ENCODE measurements at places on chromosomes 3 and 15.

GRCh38 chr15:25852661-25853524 is 10.2 kb downstream of the ATP10A start:
- DNase-seq, result no peak

DNA sequence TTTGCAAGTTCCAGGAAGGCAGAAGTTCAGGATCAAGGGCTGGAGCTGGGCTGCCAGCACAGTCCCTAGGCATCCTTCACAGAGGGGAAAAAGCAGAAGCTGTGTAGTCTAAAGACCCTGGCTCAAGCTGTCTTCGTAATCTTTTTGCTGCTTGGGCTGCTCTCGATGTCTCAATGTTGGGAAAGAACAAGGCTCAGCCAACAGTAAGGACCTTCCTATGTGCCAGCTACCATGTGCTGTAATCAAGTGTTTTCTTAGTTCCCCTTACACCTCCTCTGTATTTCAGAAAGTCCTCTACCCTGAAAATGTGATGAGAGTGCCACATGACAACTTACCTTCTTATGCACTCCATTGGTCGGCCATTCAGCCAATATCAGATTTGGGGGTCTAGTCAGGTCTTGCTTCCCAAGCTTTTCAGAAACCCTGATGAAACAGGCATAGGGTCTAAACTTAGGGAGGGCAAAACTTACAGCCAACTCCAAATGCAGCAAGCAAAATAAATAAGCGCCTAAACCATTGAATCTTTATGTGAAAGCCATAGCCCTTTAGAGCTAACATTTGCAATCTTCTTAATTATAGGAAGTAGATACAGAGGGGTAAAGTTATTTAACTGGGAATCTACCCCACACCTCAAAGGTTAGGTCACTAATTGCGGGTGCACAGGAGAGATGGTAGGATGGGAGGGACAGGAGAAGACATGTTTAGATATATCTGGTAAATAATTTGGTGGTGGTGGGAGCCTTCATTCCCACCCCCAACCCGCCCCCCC is 1.2 kb upstream of the EDEM1 start:
- no peak for DNase-seq

DNA sequence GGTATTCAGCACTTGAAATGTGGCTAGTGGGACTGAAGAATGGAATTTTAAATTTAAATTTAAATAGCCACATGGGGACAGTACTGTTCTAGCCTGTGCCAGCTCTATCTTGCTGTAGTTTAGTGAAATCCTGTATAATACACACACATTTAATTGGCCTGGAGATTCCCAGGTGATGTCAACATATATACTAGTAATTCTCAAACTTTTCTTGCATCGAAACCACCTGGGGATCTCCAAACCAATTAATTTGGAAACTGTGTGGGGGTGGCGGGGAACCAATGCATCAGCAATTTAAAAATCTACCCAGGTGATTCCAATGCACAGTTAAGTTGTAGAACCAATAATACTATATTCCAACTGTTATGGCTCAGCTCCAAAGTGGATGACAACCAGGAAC is 228.9 kb upstream of the MRPL3 start:
- DNase-seq, result no peak

DNA sequence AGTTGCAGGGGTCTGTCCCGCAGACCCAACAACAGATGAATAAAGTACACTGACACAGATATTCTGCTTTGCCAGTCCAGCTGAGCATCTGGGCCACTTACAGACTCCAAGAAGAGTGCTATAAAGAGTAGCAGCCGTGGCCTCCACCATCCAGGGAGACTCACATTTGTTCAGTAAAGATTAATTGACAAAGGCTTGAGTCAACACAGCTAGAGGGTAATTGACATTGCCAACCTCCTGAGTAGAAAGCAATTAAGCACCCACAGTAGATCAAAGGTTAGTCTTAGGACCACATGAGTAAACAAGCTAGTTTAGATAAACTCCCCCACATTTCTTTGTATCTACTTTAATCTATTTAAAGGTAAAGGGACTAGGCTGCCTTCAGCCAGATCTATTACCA is 16.3 kb upstream of the CRTC3 start:
- no peak for DNase-seq

GRCh38 chr15:76059320-76060117 is at the start of gene TMEM266:
TSS of gene TMEM266 (plus strand) at chr15:76059985. CDS start at chr15:76134264, 74,279 bp downstream.
- peak; percentile 4 for DNase-seq

DNA sequence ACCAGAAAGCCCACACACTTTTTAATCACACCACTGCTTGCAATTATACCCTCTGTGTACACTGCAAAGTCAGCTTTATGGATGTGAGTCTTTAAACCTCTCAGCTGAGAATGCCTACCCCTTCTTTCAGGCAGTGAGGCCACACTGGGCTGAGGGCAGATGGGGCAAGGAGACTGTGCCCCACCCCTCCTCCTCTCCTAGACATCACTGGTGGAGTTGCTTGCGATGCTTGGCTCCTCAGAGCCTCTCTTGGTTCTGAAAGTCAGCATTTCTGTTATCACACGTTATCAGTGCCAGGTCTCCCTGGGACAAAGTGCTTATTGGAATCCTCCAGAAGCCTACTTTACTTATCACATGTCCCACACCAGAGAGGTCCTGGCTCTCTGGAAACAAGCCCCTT is 128.2 kb downstream of the ZNF621 start:
- no peak for DNase-seq

DNA sequence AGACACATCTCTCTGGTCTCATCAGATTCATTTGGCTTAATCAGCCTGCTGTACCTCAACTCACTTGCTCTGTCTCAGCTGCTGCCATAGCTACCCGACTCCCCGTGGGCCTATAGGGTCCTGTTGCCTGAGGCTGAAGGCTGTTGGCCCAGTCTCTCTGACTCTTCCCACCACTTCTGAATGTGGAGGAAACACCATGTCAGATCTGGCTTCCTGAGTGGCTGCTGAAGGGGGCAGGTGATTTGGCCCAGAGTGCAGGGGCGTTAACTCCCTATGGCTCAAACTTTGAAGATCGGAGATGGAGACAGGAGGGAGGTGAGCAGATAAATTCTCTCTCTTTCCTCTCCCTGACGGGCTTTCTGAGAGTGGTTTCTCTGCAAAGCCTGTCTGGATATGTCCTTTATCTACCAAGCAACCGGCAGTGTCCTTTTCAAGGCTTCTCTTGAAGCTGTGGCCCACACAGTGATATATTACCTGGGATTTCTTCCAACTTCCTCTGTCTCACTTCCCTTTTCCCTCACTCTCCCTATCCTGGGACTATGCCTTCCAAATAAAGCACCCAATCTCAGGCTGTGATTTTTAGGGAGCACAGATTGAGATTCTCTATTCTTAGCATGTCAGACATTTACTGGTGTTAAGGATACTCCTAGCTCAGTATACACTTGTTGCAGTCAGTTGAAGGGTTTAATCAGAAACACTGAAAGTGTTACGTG is 334.9 kb upstream of the TBC1D5 start:
- no peak for DNase-seq

- DNase-seq, result no peak
These were observed 11.0 kb upstream of the C3orf49 start for GRCh38 chr3:63807961-63808565.

GRCh38 chr15:73771385-73772045 is 18.4 kb upstream of the INSYN1 start:
- no peak for DNase-seq

DNA sequence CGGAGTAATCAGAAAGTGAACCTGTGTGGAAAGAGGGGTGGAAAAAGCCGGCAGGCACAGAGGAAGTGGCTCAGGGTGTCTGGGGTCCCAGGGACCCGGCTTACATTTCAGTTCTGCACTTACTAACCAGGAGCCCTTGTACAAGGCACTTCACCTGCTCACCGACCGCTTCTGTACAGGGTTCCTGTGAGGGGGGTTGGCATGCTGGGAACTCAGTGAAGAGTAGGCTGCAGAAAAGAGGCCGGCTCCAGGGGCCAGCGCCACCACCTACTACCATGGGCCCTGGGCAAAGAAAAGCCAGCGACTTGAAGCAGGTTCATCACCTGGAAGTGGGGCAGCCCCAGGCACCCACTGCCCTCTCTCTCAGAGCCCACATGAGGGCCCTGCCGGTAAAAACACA is 6.2 kb downstream of the STIMATE start:
- DNase-seq, result no peak

DNA sequence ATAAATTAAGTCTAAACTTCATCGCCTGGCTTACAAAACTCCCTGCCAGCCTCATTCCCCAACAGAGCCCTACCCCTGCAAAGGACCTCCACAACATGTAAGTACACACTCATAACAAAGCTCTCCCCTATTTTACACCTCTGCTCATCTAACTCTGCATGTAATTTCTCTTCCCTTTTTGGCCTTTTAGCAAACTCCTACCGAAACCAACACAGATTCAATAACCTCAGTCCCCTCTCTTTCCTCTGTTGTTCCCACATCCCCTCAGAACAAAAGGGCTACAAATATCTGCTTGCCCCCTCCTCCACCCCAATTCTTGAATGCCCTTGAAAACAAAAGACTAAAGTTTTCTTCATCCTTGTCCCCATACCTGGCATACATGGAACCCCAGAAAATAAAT is 662 bp downstream of the UBL7 start:
- DNase-seq, result no peak

- DNase-seq, result no peak
These were observed 21.5 kb downstream of the ALCAM start for GRCh38 chr3:105388176-105388575.

- no peak for DNase-seq
These were observed 1229.1 kb downstream of the ROBO2 start for GRCh38 chr3:78268716-78269668.

GRCh38 chr3:41987627-41988026 is 25.7 kb upstream of the ULK4 start:
- no peak for DNase-seq

GRCh38 chr3:135503760-135504686 is 461.5 kb upstream of the PPP2R3A start:
- DNase-seq, result no peak

DNA sequence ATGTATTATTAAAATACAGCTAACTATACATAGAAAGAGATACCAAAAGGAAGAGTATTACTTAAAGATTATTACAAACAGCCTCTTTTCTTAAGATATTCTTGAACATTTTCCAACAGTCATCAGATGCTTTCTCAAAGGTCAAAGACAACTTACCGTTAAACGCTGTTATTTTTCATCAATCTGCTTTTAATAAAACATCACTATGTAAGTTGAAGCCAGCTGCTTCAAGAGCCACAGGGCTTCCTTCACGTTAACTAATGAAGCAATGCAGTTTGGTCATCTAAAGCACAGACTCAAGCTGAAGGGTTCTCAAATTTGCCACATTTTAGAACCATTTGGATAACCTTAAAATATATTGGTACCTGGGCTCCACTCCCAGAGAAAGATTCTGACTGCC is 578.8 kb downstream of the ROBO2 start:
- DNase-seq, result no peak

DNA sequence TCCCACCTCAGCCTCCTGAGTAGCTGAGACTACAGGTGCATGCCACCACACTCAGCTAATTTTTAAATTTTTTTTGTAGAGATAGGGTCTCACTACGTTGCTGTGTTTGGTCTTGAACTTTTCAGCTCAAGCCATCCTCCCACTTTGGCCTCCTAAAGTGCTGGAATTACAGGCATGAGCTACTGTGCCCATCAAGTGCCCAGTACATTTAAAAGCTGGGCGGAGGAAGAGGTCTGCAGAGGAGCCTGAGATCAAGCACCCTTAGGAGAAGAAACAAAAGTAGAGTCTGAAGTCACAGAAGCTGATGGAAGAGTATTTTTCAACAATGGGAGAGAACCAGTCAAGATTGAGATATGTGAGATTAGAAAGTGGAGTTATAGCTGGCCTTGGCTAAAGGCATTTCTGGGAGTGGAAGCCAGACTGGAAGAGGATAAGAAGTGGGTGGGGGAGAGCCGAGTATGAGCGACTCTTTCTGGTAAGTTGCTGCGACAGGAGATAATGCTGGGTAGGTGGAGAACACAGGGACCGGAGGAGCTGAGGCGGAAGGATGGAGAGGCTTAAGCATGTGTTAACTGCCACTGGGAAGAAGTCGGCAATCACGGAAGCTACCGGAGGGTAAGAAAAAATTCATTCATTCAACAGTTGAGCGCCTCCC is 782 bp upstream of the IREB2 start:
- DNase-seq, result no peak

DNA sequence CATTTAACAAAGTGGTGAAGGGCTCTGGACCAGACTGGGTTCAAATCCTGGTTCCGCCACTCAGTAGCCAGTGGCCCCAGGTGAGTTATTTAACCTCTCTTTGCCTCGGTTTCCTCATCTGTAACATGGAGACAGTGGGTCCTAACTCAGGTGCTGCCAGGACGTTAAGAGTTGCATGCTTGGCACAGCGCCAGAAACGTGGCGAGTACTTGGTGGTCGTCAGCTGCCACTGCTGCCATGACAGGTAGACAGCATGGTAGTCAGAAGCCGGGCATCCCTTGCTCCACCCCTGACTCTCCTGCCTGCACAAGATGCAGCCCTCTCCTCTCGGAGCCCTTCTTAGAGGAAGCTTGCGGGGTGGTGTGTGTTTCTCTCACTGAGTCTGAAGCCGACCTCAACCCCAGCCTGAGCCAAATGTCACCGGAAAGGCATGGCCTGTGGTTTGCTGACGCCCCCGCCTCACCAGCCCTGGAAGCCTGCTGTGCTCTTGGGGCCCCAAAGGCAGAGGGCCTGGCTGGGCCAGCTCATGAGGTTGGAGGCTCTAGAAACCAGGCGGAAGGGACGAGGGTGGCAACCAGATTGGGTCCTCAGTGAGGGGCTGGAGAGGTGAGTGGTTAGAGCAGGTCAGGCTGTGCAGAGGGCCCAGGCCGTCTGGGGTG is 160.8 kb upstream of the TLE3 start:
- DNase-seq, result peak; percentile 59

DNA sequence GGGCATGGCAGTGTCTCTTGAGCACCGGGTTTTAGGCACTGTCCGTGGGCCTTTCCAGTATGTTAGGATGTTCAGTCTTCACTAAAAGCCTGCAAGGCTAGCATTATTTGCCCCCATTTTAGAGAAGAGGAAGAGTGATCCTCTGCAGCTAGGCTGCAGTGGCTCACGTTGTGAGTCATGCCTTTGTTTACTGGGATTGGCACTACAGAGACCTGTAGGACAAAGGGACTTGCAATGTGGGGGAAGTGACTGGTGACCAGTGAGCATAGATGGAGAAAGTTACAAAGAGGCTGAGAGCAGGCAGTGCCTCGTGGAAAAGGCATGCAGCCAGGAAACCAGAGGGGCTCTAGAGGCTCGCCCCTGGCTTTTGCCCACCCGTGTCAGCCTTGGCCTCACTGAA is 26.8 kb upstream of the CPNE9 start:
- no peak for DNase-seq

DNA sequence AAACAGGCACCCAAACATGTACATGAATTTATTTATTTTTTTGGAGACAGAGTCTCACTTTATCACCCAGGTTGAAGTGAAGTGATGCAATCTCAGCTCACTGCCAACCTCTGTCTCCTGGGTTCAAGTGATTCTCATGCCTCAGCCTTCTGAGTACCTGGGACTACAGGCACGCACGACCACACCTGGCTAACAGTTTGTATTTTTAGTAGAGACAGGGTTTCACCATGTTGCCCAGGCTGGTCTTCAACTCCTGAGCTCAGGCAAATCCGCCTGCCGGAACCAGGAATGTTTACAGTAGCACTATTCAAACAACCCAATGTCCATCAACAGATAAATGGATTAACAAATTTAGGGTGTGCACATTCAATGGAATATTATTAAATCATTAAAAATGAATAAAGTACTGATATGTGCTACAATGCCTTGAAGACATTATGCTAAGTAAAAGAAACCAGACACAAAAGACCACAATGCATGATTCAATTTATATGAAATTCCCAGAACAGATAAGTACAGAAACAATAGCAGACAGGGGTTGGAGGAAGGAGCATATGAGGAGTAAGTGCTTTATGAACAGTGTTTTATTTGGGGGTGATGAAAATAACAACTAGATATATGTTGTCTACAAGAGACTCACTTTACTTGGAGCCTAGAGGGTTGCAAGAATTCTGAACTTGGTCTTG is 1.3 kb downstream of the LEO1 start:
- no peak for DNase-seq

- DNase-seq, result no peak
These were observed 187.1 kb upstream of the DNAJC19 start for GRCh38 chr3:181176601-181177000.

Data from activated gamma-delta T cell treated with Interleukin-2 at 50 U/mL for 16 hours (primary cell).